ENCODE measurements at places on chromosomes 1 and 21.

DNA sequence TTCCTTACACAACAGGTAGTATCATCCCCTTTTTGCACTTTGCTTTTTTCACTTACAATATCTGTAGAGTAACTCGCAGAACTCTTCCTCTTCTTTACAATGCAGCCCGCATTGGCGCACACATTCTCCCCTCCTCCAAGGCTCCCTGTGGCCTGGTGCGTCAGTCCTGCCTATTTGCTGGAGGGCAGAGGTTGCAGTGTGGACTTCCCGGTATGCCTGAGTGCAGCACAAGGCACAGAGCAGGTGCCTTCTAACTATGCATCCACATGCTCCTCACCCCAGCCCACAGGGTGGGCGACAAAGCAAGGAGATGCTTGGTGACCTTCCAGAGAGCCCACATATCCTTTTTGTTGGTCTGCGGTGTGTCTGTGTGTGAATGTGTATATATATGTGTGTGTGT lies 53.3 kb downstream of the ARHGEF11 start:
- no peak for DNase-seq

GRCh38 chr1:115729756-115730155 lies 38.8 kb downstream of the CASQ2 start:
- DNase-seq: no peak

DNA sequence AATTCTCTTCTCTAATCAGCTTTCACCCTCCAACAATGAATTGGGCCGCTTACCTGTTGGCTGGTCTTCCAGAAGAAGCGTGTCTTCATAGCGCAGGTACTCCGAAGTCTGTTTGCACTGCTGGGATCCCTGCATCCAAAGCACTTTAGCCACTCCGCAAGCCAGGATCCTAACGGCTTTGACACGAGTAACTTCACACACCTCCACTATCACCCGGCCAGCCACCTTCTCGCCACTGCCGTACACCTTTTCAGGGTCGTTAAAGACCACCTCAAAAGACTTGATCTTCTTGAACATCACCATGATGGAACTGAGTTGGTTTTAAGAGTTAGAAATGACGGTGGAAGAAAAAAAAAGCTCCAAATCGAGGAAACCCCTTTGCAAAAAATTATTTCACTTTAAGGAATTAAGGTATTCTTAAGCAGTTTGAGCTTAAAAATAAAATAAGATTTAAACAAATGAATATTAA lies 381 bp downstream of the TXNIP start:
- DNase-seq: no peak

DNA sequence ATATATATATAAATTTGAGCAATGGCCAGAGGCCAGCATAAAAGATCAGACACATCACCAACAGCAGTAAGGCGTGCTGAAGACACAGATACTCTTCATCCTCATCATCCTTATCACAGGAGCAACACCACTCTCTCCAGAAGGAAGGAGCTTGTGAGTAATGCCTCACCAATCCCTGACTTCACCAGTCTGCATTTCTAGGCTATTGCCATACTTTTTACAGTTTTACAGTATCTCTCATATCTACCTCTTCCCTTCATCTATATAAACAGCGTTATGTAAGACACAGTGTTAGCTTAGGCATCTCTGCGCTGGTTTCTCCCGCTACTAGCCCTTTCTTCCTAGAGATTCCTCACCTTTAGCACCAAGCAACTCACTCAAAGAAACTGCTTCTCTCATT lies 2.4 kb upstream of the ABL2 start:
- DNase-seq: no peak

DNA sequence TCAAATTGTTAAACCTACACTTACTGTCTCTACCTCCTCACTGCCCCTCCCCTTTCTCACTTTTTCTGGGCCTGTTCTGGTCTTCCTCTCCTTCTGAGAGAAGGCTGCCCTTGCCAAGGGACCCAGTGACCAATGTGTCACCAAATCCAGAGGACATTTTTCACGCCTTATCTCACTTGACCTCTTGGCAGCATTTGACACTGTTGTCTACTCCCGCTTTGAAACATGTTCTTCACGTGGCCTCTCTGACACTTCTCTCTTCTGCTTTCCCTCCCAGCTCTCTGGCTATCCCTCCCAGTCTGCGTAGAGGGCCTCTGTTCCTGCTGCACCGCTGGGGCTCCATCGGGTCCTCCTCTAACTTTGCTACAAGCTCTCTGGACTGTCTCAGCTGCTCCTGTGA lies 25.3 kb downstream of the KCNQ4 start:
- no peak for DNase-seq

DNA sequence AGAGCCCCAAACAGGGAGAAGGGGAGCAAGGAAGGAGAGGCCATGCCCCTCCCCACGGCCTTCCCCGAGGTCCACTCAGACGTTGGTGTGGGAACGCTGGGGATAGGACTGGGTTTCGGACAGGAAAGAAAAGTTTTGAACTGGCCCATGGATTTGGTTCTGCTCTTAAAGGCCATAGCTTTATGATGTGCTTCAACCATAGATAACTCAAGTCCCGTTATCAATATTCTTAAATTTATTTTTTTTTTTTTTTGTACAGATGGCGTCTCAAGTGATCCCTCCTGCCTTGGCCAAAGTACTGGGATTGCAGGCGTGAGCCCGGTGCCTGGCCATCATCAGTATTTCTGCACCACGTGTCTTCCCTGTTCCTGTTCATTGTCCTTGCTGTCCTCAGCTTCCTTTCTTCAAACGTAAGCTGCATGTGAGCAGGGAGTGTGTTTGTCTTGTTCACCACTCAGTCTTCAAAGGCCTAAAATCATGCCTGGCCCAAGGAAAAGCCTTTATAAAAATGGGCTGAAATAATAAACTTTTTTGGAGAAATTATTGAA lies 820 bp upstream of the KRTAP10-1 start:
- no peak for DNase-seq

DNA sequence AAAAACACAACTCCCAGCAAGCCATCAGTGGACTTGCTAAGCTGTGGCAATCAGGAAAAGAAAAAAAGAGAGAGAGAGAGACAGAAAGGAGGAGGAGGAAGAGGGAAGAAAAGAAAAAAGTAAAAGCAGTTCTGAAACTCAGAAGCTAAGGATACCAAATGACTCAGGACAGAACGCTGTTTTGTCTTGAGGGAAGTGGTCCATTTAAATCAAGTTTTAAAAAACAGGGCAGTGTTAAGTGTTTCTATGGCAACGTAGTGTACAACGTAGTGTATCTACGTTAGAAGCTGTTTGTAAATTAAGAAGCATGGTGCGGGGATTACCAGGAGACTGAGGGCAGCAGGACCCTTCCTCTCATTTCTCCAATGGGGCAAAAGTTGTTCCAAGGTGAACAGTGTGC lies 5.8 kb downstream of the ADORA3 start:
- no peak for DNase-seq

GRCh38 chr21:18646116-18646515 lies 242.5 kb upstream of the TMPRSS15 start:
- DNase-seq: no peak

- peak; percentile 52 for DNase-seq
Observed at GRCh38 chr1:24235921-24236788, 49.1 kb upstream of the IFNLR1 start.

GRCh38 chr1:245086389-245086969 lies 68.3 kb upstream of the KIF26B start:
- DNase-seq: no peak

DNA sequence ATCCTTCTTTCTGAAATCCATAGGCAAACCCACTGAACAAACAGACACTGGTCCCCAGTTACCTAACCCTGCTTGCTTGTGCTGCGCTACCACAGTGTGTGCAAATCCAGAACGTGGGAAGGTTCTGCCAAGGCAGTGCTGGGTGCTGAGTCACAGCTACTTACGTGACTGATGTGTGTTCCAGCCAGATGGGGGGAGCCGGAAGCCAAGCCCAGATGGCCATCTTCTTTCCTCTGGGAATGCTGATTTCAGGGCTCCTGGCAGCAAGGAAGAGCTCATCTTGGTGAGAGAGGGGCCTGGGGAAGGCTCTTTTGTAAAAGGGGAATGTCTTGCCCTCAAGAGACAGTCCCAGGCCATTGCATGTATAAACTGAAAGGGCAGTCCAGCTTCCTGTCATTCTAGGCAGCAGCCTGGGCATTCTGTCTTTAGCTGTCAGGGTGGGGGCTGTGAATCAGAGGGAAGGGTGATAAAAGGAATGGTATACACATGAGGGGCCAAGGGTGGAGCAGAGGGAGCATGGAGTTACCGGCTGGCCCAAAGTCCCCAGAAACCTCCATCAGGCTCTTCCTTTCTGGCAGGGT lies 54.1 kb downstream of the CD46 start:
- DNase-seq: no peak

- DNase-seq: no peak
Observed at GRCh38 chr1:24300971-24301784, 18.0 kb upstream of the GRHL3 start.

DNA sequence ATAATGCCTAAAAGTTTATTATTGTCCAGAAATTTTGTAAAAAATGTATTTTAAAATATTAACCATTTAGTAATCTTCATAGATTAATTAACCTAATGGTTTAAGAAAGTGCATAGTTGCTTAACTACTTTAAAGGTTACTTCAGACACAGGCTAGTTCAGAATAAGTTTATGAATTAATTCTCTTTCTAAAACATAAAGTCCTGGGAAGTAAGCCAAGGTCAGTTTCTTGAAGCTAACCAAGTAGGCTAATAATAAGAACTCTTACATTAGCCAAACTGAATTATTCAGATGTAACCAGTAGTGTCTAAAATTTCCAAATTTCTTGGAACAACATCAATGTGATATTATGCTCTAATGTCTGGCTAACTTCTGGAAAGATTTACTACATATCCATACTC lies 790.4 kb downstream of the NCAM2 start:
- no peak for DNase-seq

- no peak for DNase-seq
Observed at GRCh38 chr1:42979896-42980800, 21.5 kb upstream of the SLC2A1 start.

DNA sequence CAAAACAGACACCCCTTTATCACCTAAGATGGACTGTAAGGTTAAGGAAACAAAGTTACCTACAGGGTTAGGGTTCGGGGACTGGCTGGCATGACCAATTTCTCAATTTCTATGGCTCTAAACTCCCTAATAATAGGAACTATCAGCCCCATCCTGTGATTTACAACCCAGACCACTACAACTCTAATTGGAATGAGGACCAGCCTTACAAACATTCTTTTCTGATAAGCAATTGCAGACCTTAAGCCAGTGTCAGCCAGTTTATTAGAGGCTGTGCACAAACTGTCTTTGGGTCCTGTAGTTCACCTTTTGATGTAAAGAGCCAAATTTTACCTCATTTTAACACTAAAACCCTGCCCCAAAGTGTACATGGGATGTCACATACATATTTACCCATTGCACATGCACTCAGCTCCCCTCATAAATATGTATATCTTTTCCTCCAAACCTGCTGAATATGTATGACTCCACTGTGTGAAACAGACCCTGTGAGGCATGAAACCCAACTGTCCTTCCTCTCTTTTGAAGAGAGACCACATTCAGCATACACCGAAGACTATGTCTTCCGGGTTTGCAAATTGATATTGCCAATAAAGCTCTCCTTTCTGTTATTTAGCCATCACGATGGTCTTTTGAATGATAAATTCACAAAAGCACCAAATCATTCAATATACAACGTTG lies 7.3 kb upstream of the APP start:
- no peak for DNase-seq

DNA sequence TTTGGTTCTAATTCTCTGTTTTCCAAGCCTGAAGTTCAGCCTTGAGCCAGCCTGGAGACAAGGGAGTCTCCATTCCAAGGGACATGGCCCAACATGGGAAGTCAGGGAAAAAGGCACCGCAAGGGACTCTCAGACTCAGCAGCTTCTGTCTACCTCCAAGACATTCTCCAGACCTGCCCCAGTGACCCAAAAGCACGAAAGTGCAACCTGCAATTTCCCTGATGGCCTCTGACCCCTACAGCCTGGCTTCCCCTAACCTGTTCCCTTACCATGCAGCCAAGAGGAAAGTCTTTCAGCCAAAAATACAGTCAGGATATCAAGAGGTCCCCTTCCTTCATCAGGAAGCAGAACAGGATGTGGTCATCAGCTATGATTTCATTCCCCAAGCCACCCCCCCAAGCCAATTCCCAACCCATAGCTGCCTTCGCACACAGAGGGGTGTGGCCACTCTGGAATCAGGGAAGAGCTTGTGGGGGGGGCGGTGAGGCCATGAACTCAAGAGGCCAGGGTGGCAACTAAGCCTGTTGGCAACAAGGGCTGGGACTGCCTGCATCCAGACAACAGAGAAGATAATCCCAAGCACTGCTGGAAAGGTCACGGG lies 59.2 kb downstream of the TIAM1 start:
- no peak for DNase-seq
